Heart left ventricle (tissue), 16 donors: ENCODE measurements at places on chromosomes 16 and 17.

DNA sequence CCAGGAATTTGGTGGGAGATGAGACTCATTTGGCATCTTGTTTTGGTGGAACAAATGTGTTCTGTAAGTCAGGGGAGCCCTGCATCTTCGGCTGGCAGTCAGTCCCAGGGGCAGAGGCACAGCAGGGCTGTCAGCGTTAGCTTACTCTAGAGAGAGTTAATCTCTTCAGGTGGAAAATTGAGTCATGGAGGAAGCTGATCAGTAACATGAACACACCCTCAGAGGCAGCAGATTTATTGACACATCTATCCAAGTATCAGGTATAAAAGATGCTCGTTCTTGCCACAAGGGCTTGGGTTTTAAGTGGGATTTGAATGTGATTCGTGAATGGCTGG, 55.2 kb downstream of the EPN2 start:
- no peak for DNase-seq

- no peak for DNase-seq
Observed at GRCh38 chr16:7423434-7424044, 90.9 kb downstream of the RBFOX1 start.

GRCh38 chr17:40327735-40328385, 18.9 kb downstream of the RARA start:
- DNase-seq, result peak; percentile 65

- DNase-seq, result no peak
Observed at GRCh38 chr17:76208120-76208519, 32.2 kb downstream of the RNF157 start.

- DNase-seq, result no peak
Observed at GRCh38 chr17:7880076-7880868, 8.3 kb upstream of the CHD3 start.

DNA sequence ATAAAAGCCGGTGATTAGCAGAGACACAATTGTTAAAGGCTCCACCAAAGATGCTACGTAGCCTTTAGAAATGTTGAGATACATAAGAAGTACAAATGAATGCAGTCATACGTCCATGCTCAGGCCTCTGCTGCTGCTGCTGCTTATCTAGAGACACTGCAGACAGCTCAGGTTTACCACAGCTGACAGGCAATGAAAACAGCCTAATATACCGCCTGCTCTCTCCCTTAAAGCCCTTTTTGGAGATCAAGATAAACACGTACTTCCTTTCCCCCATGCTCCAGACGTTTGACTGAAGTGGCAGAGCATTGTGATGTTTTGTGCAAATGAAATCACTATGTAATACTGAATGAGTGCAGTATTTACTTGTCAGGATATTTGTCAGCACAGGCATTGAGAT, 185.3 kb downstream of the AATF start:
- no peak for DNase-seq

GRCh38 chr17:19002805-19003542, 1.6 kb downstream of the FAM83G start:
- DNase-seq, result no peak

GRCh38 chr17:9435165-9435564, 140.5 kb downstream of the STX8 start:
- DNase-seq, result no peak

GRCh38 chr16:89222931-89223330, 5.4 kb downstream of the ZNF778 start:
- no peak for DNase-seq

DNA sequence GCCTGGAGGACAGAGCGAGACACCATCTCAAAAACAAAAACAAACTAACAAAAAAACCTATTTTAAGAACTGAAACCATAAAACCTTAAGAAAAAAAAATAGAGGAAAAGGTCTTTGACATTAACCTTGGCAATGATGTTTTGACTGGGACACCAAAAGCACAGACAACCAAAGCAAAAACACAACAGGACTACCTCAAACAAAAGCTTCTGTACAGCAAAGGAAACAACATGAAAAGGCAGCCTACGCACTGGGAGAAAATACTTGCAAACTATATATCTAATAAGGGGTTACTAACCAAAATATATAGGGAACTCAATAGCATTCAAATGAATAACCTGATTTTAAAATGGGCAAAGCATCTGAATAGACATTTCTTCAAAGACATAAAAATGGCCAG, 32.3 kb downstream of the CDR2 start:
- DNase-seq, result no peak

GRCh38 chr17:16129441-16130205, 85.7 kb downstream of the NCOR1 start:
- no peak for DNase-seq

GRCh38 chr16:69796285-69797118, 34.4 kb downstream of the WWP2 start:
- DNase-seq, result peak; percentile 36

- no peak for DNase-seq
Observed at GRCh38 chr17:41976142-41976768, 9.7 kb downstream of the CNP start.

GRCh38 chr17:75535119-75535537, 9.6 kb downstream of the LLGL2 start:
- no peak for DNase-seq

- no peak for DNase-seq
Observed at GRCh38 chr17:16873174-16874035, 98.5 kb downstream of the TNFRSF13B start.

DNA sequence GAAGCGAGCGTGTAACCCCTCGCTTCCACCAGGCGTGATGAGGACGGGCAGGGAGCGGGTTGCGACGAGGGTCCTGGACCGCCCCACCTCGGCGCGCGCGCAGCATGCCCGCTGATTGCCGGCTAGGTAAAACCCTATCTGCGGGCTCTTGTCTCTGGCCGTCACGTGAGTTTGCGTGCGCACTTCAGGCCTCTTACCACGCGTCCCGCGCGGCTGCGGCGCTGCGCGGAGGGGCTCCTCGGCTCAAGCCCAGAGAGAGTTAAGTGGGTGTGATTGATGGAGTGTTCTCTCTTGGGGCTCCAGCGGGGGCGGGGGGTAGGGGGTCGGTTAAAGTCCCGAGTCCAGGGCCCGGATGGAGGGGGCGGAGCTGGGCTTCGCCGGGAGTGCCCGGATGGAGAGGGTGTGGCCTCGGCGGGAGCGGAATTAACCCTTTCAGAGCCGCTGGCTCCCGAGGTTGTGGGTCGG, 7.9 kb downstream of the KDM6B start:
- peak; percentile 94 for DNase-seq

DNA sequence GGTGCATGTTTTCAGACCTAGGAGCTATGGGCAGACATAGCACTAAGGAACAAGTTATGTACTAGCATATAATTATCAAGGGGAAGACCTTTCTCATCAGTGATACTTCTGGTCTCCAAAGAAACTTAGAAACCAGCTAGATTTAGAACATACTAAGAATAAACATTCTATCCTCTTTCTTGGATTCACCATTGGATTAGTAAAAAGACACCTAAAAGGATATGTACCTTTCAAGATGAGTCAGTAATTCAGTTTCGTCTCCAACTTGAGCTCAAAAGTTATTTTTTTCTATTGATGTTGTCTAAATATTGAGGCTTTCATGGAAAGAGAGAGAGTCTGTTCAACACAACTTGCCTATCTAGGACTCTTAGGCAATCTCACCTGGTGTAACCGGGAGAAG, 13.2 kb downstream of the ZNF821 start:
- DNase-seq, result no peak

GRCh38 chr16:9647981-9648701, 534.1 kb downstream of the GRIN2A start:
- no peak for DNase-seq

- no peak for DNase-seq
Observed at GRCh38 chr17:37706446-37706845, 38.4 kb downstream of the HNF1B start.
